ENCODE measurements at places on chromosomes 3 and 15.

DNA sequence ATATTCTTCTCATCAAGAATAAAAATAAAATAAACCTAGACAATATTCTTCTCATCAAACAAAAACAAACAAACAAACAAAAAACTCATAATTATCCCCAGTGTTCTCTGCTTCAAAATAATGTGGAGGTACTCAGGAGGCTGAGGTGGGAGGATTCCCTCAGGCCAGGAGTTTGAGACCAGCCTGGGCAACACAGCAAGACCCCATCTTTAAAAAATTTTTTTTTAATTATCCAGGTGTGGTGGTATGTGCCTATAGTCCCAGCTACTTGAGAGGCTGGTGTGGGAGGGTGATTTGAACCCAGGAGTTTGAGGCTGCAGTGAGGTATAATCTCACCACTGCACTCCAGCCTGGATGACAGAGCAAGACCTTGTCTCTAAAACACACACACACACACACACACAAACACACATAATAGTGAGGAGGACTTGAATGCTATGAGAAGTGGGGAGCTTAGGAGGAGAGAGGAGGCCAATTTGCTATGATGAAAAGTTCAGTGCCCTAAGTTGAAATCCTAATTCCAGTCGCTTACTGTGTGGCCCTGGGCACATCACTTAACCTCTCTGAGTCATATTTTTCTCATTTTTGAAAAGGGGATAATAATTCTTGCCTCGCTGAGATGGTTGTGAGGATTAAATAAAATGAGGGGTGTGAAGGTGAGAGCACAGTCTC is 35.8 kb upstream of the HERC1 start:
- DNase-seq, result no peak

DNA sequence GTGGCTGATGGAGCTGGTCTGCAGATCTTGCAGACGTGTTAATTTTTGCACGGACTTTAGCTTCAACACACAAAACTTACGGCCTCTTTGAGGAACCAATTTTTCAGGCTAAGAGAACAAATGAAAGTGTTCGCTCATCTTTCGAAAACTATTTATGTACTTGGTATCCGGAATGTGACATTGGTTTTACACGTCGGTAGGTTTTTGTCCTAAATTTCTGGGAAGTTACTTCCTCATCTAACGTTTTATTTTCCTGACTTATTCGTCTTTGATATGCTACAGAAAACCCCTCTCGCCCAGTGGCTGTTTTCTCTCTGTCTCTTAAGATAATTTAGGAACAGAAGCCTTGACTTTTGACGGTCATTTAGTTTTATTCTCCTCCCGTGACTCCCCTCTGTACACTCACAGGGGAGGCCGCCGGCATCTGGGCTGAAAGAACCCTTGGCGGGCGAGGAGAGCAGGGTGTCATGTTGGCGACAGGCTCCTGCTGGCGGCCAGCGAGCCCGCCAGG is 834 bp upstream of the GREM1 start:
- no peak for DNase-seq

- DNase-seq, result no peak
Observed at GRCh38 chr15:75544359-75544758, 34.8 kb downstream of the PTPN9 start.

- no peak for DNase-seq
Observed at GRCh38 chr15:100372739-100373119, 31.0 kb upstream of the ADAMTS17 start.

GRCh38 chr15:37034392-37034791 is 66.0 kb downstream of the MEIS2 start:
- no peak for DNase-seq

GRCh38 chr15:67836134-67836455 is 3.8 kb downstream of the RNU6-1 start:
- DNase-seq, result no peak

GRCh38 chr3:106268696-106269095 is 399.9 kb upstream of the CBLB start:
- DNase-seq, result no peak

- no peak for DNase-seq
Observed at GRCh38 chr3:64111872-64112271, 88.6 kb upstream of the PSMD6 start.

GRCh38 chr3:150763841-150764483 is 993 bp upstream of the SIAH2 start:
- peak; percentile 68 for DNase-seq

DNA sequence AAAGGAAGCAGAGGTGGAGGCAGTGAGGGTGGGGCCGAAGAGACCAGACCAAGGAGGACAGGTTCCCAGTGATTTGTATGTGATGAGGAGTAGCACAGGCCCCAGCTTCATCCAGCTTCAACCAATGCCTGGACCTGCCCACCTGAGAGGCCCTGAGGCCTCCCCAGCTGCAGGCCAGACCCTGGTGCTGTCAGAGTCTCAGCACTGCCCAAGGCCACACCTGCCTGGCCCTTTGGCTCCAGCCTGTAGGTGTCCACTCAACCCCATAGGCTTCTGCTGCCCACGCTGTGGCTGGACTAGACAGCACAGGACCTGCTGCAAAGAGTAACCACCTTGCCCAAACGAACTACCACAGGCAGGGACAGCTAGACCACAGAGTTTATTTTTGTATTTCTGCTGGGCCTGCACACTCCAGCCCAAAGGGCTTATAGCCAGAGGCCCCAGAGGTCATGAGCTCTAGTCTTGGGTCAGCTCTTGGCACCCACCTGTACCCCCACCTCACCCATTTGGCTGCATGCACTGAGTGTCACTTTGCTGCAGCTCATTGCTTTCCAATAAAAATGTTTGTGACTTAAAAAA is 81.9 kb upstream of the CDV3 start:
- DNase-seq, result no peak

DNA sequence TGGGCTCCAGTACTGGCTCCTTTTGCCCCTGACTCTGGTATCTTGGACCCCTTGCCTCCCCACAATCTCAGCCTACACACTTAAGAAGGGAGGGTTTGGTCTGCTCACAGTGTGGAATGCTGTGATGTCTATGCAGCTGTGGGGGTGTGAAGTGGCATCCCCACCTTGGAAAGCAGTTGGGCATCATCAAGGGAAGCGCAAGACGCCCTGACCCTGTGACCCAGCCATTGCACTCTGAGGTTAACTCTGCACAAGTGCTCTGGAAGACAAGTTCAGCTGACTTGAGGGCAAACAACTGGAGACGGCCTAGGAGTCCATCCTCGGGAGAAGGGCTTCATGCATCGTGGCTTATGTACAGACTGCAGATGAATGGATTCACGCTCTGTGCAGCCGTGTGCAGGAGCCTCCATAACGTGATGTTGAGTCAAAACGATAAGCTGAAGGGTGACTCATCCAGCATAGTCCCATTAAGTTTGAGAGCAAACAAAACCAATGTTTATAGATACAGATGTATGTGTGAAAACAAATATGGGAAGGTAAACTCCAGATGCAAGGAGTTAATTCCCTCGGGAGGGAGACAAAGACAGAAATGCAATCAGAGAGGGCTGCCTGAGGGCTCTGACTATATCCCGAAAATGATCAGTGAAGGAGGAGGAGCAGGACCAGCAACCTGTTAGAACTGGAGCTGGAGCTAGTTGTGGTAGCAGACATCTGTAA is 86.8 kb downstream of the LSM3 start:
- DNase-seq, result no peak

DNA sequence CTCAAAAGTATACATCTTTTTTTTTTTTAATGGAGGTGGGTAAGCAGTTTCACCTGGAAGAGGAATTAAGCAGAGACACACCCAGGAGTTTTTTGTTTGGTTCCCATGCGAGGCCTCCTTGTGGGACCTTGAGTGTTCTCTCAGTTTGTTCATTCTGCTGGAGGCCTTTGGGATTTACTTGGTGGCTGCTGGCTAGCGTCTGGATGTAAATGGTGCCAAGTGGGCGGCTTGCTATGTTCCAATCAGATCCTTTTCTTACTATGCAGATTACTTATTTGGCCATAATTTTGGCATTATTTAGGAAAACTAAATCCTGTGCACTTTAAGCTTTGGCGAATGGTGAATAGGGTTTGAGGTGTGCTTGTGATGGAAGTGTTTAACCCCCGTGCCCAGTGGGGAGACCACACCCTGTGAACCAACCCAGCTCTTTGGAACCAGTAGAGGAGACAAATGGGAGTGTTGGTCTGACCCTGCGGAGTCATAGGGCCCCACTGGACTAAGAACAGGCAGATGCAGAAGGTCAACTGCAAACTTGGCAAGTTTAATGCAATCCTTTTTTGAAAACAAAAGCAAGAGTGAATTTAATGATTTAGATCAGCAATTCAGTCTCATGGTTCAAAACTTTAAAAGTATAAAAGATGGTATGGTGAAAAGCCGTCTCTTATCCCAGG is 79.4 kb downstream of the EBLN2 start:
- DNase-seq, result no peak

DNA sequence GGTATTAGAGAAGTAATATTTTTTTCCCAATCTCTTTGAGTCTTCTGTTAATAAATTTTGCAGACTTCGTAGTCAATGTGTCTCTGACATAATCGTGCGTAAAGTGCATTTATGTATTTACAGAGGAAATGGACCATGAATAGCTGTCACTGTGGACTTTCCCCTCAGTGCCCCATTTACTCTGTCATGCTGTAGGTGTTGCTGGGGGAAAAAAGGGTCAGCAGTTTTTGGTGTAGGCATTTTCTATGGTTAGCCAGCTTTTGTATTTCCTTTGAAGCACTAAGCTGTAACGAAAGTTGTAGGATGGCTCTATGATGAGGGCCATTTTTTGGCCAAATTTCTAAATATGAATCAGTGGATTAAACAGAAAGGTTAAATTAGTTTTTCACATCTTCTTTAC is 598.4 kb downstream of the FGF12 start:
- no peak for DNase-seq

DNA sequence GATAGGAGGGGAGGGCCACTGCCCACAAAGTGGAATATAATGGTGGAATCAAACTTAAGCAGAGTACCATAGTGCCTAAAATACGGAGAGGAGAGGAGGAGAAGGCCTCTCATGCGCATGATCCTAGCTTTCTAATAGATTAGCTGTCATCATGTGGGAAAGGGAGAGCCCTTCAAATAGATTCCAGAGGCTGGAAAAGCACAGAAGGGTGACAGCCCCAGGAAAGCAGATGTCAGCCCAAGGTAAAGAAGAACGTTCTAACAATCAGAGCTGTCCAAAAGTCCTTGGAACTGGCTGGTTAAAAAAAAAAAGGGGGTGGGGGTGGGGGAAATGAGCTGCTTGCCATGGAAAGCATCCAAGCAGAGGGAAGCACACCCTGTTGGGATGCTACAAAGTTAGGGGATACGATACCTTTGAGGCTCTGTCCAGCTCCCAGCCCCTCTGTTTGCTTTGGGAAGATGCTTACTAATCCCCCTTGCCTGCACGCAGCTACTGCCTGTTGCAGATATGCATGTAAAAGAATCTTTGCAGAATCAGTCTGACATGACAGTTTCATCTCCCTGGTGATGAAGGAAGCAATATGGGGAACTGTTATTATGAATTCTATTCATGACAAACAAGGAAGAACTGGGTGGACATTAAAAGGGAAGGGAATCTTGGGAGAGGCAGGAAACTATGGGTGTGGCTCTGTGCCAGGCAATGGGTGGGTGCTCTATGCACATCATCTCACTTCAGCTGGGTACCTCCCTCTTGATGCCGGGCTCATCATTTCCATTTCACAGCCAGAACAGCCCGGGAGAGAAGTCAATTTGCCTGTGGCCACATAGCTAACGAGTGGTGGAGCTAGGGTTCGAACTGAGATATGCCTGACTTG is 10.1 kb upstream of the LMCD1 start:
- DNase-seq, result no peak

DNA sequence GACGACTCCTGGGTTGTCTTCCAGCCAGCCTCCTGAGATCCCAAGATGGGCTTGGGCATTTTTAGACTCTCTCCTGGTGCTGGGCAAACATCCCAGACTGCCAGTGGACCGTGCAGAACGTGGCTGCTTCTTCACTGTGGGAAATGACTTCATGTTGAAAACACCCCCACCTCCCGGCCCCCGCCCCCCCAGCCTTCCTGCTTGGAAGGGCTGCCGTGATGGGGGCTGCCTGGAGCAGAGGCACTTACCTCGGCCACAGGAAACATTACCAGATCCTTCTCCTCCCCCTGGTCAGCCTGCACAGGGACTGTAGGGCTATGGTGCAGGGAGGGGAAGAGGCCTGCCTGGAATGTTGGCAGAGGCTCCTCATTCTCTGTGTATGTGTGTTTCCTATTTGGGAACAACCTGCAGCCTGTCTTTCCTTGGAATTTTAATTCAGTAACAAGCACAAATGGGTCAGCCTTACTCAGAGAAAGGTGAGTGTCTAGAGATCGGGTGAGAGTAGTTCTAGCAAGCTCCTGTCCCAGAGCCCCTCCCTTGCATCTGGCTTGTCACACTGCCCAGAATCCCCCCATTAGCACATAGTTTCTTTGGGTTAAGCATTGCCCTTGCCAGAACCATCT is 90.8 kb downstream of the ANP32A start:
- no peak for DNase-seq

- DNase-seq, result no peak
Observed at GRCh38 chr3:66483006-66483405, 17.8 kb downstream of the LRIG1 start.

GRCh38 chr15:90306560-90306959 is 41.1 kb downstream of the NGRN start:
- no peak for DNase-seq

GRCh38 chr15:92960996-92961681 is 61.0 kb downstream of the CHD2 start:
- no peak for DNase-seq

DNA sequence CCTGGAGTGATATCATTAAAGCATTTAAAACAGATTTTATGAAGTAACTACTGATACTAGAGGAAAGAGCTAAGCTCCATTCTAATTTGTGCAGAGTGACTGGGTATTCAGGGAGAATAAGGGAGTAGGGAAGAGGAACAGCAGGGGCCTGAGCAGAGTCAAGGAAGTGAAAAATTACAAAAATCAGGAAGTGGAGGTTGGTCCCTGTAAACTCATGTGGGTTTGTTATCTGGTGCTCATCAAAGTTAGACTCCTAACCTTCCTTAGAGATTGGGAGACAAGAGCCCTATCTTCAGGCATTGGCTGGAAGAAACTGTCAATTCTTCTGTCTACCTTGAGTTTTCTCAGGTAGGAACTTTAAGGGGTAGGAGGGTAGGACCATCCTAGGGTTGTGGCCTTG is 82.5 kb downstream of the NEK11 start:
- DNase-seq, result no peak

DNA sequence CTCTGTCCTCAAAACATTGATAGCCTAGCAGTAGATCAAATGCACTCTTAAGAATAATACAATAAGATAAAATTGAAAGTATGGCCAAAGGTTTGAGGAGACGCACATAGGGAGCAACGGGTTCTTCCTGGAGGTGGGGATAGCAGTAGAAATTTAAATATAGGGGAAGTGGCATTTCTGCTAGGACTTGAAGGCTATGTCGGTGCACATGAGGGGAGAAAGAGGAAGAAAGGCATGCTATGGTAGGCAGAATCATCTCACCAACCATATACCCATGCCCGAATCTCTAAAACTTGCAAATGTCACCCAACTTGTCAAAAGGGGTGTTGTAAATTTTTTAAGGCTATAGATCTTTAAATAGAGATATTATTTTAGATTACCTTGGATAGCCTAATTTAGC is 735.1 kb upstream of the LMCD1 start:
- no peak for DNase-seq

DNA sequence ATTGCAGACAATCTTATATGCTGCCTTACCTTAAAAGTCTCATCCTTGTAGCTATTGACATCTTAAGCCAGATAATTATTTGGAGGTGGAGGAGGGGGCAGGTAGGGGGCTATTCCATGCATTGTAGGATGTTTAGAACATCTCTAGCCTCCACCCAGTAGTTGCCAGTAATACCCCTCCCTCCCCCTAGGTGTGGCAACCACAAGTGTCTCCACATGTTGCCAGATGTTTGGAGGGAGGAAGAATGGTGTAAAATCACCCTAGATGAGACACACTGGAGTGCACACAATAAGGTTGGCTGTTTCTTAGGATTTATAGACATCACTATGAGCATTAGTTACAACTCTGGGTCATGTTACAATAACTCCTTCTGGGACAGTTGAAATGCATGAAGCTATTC is 27.4 kb downstream of the GORASP1 start:
- no peak for DNase-seq
